Glutamatergic neuron (in vitro differentiated cells): ENCODE measurements at places on chromosomes 6 and 20. TPM values are rescaled to one million over a fixed set of nuclear protein-coding genes. Genes with fewer than 3 reads are reported as not detected.

- no peak for DNase-seq
Observed at GRCh38 chr6:156182356-156182755, 594.8 kb upstream of the ARID1B start.

- no peak for DNase-seq
Observed at GRCh38 chr6:119079283-119079809, 882 bp upstream of the FAM184A start.

Gene TRIM10
- not detected for total RNA-seq

- DNase-seq: no peak
Observed at GRCh38 chr6:119430805-119431204, 81.2 kb upstream of the MAN1A1 start.

DNA sequence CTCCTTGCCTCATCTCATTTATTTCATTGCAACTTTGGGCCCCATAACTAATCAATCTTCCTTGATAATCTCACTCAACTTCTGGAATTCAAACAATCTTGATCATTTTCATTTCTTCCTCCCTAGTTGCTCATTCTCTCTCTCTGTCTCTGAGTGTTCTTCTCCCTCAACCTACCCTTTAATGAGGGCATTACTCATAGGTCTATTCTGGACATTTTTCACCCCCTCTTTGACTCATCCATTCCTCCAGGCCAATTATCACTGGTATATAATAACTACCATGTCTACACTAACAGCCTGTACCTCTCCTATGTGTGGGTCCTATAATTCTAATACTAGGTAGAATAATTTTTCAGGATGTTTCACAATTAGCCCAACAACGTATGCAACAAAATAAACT lies 78.8 kb downstream of the COL21A1 start:
- DNase-seq: no peak

GRCh38 chr20:40146071-40146470 lies 543.0 kb downstream of the MAFB start:
- DNase-seq: no peak
